ENCODE measurements at places on chromosomes 11 and 22.

DNA sequence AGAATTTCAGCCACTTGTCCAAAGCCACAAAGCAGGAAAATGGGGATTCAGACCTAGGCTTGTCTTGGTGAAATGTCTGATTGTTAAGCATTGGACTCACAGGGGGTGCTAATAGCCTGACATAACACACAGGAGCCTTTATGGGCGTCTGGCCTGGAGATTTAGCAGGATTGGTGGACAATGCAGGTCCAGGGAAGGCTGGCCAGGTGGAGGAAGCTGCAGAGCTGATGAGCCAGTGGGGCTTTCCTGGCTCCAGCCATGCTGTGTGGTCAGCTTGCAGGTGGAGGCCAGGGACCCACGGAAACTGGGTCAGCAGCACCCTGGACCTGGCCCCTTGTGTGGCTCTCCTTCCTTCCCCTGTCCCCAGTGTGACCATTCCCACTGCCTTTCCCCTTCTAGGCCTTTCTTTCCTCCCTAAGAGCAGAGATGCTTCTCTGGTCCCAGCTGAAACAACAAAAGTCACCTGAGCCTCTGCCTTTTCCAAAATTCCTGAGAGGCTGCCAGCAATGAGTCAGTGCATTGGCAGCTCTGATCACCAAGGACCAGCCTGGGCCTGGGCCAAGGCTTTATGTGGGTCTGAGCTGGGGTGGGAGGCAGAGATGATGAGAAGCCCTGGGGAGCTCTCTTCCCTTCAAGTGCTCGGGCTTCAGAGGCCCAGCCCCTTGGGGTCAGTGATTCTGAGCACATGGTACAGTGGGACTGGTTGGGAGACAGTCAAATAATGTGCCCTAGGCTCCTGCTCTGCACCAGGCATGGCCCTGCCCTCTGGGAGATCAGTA, 85.2 kb downstream of the CCDC81 start:
- DNase-seq: peak; percentile 81

- no peak for DNase-seq
Observed at GRCh38 chr11:7257724-7258123, 6.0 kb downstream of the SYT9 start.

DNA sequence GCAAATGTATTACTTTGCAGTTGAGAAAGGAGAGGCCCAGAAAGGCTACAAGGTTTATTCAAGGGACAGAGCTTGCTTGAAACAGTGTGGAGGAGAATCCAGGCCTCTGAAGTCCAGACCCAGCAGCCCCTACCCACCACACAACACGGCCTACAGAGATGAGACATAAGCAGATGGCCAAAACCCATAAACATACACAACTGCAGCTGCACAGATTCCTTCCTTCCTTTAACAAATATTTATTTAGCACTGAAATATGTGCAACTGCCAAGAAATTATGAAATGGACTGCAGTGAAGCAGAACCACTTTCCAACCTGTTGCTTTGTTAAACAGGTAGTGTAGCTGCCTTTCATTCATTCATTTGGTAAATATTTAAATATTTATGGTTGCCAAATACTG, 122.3 kb downstream of the SPATA19 start:
- DNase-seq: no peak

DNA sequence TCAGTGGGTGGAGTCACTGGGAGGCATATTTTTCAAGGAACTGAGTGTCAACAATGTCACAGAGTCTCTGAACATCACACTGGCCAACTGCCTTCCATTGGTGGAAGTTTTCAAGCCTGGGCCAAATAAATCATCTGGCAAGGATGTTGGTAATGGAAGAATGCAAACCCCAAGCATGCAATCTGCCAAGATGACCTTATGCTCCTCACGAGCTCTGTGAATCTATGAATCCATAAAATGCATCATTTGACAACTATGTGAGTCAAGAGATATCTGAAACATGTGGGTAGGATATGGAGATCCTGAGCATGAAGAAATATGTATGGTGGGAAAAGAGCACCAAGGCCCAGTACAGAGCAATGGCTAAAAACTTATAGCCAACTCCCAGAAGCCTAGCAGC, 122.2 kb downstream of the PLEKHA7 start:
- no peak for DNase-seq

DNA sequence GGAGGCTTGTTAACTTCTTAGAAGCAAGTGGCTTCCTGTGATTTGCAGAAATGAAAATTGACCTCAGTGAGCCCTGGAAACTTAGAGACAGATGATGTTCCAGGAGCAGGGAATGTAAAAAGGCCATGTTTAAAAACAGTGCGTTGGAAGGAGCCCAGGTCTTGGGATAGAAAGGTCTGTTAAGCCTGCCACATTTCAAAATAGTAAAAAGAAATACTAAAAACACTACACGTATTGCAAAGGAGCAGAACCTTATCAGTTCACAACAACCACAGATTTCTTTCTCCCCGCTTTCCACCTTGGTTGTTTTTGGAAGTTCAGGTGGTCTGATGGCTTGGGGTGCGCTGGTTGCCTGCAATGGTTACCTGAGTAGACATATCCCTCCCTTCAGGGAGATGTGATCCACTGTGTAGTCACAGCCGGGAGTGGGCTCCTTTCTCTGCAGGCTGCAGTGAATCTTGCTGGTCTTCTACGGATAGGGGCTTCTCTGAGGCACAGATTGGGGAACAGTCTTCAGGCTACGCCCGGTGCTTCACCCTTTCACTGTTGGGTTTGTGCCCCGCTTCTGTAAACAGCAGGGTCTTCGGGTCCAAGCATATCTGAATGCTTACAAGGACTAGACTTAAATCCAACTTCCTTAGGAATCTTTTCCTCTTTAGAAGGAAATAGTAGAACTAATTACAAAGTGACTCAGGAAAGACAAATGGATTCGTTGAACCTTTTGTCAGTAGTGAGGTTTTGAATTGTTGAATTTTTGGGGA, 1.9 kb downstream of the TEAD1 start:
- DNase-seq: no peak

- DNase-seq: peak; percentile 69
Observed at GRCh38 chr11:110710628-110711381, 1.4 kb downstream of the ARHGAP20 start.

DNA sequence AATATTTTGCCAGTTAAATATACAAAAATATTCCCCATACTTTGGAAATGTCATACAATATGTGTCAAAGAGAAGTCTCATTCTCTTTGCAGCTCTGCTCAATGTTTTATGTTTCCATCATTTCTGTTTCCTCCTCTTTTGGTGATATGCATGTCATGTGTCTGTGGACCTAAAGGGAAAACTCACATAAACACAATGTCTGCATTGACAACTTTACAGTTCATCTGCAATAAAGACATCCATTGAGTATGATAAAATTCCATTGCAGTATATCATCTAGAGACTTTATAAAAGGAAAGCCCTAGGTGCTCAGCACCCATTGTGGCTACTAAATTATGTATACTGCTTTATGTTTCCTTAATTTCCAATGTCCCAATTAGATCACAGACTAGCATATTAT, 461.3 kb upstream of the FAT3 start:
- no peak for DNase-seq

GRCh38 chr22:50376085-50376651, 33.0 kb downstream of the PPP6R2 start:
- no peak for DNase-seq

GRCh38 chr22:35540595-35541253, at the start of gene RASD2:
TSS of gene RASD2 (plus strand) at chr22:35540831. CDS start at chr22:35546810, 5,979 bp downstream.
- DNase-seq: peak; percentile 73

- no peak for DNase-seq
Observed at GRCh38 chr22:42950281-42950680, 64.7 kb downstream of the PACSIN2 start.

DNA sequence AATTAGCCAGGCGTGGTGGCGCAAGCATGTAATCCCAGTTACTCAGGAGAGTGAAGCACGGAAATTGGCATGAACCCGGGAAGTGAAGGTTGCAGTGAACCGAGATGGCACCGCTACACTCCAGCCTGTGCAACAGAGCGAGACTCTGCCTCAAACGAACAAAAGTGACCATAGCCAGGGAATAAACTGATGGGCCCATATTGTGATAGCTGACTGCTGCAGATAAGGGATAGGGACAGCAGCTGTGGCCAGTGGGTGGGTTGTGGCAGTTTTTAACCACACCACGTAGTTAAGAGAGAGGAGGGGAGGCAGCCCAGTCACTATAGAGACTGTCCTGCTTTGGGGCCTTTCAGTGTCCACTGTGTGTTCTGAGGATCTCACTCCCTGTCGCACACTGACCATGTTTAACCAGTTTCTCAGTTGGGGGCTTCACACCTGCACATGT, 58.9 kb downstream of the PISD start:
- no peak for DNase-seq

DNA sequence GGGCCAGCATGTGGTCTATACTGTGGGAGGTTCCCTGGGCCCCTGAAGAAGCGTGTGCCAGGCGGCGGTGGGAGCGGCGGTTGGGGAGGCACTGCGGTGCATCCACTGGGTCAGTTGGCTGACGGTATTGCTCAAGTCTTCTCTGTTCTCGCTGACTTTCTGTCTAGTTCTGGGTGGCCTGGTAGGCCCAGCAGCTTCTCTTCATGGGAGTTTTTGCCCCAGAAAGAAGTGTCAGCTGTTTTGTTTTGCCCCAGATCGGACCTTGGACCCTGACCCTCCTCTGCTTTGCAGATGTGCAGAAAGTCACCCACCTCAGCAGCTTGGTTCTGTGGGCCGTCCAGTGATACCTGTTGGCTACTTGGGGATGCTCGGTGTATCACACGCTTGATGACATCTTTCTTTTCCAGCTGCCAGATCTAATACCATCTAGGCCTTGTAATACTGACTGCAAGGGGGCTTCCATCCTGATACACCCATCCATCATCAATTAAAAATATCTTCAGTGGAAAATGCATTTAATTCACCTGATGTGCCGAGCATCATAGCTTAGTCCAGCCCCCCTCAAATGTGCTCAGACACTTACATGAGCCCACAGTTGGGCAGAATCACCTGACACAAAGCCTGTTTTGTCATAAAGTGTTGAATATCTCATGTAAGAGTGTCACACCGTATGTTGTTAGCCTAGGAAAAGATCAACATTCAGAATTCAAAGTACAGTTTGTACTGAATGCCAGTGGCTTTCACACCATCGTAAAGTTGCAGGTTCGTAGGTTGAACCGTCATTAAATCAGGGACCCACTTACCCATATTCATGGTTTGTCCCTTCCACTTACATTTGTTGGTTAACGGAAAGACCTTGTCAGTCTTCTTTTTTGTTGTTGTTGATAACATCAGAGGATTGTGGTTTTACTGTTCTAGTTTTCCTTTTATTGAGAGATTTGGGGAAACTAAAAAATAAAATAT, 13.9 kb downstream of the ZBED4 start:
- DNase-seq: no peak

DNA sequence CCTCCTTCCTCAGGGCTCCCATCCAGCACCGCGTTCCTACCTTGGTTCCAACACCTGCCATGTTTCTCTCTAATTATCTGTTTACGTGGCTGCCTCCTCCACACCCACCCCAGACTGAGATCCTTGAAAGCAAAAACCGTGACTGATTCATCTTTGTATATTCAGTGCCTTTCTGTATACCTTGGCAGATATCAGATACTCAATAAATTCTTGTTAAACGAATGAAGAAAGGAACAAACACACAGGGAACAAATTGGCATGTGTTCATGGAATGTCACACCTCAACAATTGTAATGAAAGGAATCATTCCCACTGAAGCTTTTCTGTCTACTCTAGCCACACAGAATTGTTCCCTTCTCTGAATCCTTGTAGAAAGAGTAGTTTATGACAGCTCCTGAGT, 20.4 kb upstream of the LRRC55 start:
- DNase-seq: no peak
